ENCODE measurements at places on chromosomes 1 and 21. TPM values are rescaled to one million over a fixed set of nuclear protein-coding genes. Genes with fewer than 3 reads are reported as not detected.

The PTPRC gene
- total RNA-seq = 1,121 TPM

The TEKT2 gene
- total RNA-seq = not detected

The RIMKLA gene
- 0.30 TPM for total RNA-seq

The ELOA gene
- 30.4 TPM for total RNA-seq

DNA sequence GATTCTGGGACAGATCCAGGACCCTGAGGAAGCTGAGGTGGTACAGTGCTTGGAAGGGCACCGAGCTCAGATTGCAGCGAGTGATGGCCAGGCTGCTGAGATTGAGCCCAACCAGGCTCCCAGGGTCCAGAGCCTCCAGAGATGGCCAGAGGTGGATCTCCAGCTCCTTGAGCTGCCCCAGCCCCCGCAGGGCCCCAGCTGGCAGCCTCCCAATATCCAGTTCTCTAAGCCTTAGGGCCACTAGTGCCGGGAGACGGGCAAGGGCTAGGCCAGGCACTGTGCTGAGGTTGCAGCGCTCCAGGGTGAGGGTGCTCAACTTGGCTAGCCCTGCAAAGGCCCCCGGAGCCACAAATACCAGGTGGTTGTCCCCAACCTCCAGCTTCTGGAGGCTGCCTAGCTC, 3.4 kb downstream of the LINGO4 start:
- DNase-seq = no peak

DNA sequence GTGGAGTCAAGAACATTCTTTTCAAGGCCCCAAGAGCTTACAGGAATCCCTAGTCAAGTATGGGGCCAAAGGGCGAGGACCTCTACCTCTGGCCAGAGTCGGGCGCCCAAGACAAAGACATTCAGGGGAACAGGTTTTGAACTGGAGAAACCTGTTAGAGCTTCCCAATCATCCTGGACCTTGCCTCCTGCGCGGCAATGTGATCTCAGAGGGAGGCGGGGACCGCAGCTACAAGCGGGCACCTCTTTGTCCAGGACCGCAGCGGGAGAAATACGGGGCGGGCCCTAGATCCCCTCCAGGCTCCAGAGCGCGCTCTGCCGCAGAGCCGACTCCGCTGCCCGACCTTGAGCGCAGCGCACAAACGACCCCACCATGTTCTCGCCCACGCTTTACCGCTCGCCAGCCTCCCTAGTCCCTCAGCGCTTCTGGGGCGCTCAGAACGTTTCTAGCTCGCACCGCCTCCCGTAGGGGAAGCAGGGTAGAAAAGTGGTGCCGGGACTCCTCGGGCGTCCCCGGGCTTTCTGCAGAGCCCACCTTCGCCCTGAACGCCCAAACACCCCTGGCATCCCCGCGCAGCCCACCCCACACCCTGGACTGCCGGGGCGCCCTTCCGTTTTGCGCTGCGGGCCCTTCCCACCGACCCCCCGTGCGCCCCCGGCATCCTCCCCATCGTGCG, 28.1 kb downstream of the RABIF start:
- peak; percentile 23 for DNase-seq

DNA sequence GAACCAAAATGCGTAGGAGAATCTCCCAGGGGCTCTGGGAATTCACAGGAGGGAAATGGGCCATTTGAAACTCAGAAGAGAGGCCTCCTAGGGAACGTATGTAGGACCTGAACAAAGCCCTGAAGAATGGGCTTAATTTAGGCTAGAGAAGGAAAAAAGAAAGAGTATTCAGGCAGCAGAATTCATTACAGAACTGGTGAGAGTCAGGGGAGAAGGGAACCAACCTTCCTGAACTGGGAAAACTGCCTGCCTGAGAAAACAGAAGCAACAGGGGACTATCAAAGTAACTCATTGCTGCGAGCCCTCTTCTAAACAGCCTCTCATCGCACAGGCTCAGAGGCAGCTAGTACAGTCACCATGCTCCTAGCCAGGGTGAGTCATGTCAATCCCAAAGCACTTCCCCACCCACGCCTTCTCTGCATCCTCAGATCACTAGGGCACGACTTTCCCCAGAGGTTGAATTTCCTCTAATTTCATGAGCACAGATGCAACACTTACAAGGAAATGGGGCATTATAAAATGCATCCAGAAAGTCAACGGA, 98.1 kb downstream of the ADSS2 start:
- DNase-seq = no peak

The AK5 gene
- 59.4 TPM for total RNA-seq

DNA sequence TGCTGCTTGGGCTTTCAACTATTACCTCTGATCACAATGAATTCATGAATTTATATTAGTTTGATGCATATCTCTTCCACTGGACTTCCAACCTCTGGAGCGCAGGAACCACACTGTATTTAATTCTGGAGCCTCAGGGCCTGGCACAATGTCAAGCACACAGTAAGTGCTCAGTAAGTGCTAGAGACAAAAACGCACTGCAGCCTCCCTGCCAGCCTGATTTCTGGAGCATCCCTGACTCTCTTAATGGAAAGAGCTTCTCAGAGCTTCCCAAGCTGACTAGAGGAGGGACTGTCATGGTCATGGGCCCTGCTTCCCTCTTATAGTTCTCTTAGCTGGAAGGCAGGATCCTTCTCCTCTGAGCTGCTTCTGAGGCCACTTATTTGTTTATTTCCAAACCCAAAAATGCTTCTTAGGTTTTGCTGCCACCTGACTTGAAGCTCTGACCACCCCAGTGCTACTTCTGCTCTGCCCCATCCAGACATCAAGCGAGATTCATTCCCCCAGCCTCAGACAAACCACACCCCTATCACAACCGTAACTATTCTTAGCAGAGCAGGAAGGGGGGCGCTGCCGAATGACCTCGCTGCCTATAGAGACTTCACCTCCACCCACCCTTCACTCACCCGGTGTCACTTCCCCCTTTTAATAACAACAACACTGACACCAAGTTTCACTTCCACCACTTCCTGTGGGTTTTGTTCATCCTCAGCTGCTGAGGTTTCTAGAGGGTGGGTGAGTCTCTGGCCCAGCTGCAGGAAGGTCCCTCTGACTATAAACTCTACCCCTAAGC, 33.6 kb downstream of the NUAK2 start:
- DNase-seq = peak; percentile 94

The DSTYK gene
- total RNA-seq = 18.5 TPM

The VPS26C gene
- 77.7 TPM for total RNA-seq

The UFC1 gene
- total RNA-seq = 107 TPM

The SLC9C2 gene
- not detected for total RNA-seq

GRCh38 chr1:184191181-184191621, 139.7 kb downstream of the TSEN15 start:
- DNase-seq = no peak

- no peak for DNase-seq
These were observed 123.7 kb downstream of the TOMM20 start for GRCh38 chr1:235004840-235005391.

DNA sequence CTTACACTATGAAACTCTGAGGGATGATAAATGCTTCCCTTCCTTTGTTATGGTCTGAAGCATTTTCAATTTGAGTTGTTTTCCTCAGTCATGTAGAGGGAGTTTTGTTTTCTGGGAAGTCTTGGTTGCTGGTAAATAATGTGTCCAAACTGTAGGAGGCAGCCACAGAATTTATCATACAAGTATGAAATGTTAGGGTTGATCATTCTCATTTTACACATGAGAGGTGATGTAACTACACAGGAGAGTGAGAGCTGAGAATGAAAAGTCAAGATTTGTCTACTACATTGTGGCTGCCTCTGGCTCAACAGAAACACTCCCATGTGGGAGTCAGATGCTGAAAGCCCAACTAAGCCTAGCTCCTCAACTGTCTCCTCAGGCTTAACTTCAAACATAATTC, 182.5 kb upstream of the SGIP1 start:
- DNase-seq = no peak

The PTAFR gene
- total RNA-seq = 21.2 TPM

The TRAF3IP3 gene
- 736 TPM for total RNA-seq

DNA sequence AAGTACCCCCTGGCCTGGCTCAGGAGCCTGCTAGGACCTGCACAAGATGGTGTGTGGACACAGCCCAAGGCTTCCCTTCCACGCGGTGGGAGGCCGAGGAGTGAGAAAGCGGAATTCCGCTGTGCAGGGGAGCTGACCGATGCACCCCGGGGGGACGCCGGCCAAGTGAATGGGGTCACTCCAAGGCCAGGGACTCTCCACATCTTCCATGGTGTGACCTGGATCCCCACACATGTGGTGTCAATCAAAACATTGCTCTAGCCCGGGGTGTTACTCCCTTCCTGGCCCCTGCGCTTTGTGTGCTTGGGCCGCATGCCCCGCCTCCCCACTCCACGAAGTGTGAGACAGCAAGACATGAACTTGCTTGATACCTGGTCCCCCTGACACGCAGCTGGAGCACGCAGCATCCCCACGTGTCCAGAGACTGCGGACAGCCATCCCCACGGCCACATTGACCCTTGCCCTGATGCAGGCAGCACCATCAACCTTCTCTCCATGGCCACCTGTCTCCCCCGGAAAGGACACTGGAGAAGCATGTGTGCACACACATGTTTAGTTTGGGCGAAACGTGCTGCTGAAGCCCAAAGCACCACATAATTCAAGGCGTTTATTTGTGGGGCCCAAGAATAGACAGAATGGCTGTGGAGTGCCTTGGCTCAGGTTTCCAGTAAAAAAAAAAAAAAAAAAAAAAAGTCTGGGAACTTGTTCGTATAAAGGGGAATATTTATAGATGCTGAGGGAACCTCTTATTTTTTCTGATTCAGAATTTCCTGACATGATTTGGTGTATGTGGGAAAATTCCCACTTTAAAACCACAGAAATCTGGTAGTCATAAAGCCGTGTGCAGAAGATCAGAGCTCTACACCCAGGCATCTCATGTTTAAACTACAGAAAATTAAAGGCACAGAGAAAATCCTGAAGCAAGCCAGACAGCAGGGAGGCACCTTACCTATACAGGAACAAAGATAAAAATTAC, 171.7 kb downstream of the HUNK start:
- DNase-seq = no peak

The FLG gene
- not detected for total RNA-seq

GRCh38 chr1:185846672-185847444, 112.7 kb downstream of the HMCN1 start:
- DNase-seq = no peak

The IFI44L gene
- 7.8 TPM for total RNA-seq

The OSCP1 gene
- 1.3 TPM for total RNA-seq

- no peak for DNase-seq
These were observed 89.7 kb downstream of the SLC45A1 start for GRCh38 chr1:8407652-8408051.

The CHIA gene
- total RNA-seq = not detected

GRCh38 chr21:36718951-36719501, 20.1 kb downstream of the SIM2 start:
- DNase-seq = no peak

DNA sequence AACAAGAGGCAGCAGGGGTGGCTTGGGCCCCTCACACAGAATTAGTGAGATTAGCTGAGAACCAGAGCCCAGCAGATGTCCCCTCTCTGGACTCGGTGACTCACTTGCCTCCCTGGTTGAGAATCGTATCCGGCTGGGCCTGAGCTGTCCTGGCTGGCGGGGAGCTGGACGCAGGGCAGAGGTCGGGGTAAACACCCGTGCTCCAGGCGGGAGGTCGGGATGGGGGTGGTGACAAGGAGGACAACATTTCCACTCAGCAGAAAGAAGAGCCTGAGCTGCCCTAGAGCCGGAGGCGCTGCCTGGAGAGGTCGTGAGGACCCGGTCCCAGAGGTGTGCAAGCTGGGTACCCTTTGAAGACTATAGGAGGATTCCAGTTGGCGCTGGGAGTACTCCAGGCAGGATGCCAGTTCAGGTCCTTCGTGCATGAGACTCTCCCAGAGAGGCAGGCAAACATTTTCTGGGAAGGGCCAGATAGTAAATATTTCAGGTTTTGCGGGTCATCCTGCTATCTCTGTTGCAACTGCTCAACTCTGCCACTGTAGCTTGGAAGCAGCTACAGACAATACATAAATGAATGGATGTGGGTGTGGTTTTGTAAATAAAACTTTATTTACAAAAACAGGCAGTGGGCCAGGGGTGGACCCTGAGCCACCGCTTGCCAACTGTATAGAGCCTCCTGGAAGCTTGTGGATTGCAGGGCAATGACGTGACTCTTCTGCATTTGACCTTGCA, 116.8 kb upstream of the WNT4 start:
- no peak for DNase-seq

DNA sequence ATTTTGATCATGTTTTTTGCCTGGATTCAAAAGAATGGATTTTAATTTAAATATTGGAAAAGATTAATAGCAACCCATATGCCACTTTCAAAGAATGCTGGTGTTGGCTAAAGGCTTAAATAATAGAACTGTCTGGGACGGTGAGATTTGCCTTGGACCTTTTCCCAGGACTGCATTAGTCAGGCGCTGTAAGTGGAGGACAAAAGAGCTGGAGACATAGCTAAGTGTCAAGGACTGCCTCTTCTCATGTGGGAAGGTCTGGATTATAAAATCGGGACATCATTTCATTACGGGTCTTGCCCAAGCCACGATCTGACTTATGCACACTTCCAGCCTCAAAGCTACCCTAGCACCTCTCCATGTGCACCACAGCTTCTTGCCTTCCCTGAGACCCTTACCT, 458.5 kb upstream of the DEPDC1 start:
- no peak for DNase-seq

The FMOD gene
- not detected for total RNA-seq

DNA sequence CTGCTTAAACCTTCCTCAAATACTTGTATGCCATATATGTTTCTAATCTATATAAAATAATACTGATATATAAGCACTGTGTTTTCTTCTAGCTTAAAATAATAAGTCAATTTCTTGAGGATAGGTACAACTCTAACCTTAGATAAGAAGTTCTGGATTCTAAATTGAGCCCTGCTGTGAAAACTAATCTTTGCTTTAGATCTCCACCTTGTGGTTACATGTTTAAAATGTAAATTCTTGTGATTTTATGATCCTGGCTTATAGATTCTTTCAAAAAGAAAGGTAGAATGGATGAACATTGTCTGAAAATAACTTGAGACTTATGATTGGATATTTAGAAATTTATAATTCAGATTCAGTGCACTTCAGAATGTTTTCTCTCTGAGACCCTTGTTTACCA, 38.9 kb upstream of the HMCN1 start:
- peak; percentile 47 for DNase-seq

GRCh38 chr1:163770265-163770664, 448.5 kb downstream of the NUF2 start:
- DNase-seq = no peak

DNA sequence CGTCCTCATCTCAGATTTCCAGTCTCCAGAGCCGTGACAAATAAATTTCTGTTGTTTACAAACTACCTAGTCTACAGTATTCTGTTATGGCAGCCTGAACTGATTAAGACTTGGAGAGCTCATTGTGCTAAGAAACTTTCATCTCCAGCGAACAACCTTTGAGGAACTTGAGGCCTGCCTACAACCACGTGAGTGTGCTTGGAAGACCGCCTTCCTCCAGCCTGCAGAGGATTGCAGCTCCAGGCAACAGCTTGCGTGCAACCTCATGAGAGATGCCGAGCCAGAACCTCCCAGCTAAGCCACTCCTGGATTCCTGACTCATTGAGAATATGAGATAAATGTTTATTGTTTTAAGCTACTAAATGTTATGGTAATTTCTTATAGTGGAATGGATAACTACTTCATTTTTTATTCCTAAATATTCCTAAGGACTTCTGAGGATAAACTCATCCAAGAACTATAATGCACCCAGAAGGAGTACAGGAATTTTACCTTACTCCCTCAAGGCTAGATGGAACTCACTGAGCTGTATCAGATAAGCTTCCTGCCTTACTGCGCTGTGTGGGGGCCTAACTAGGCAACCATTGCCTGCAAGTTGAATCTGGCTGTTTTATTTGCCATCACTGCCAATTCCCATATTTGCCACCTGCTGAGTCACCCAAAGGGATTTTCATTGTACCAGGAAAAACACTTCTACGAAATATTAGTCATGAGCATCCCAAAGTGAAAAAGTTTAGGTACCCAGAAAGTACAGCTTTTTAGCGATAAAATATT, 17.6 kb downstream of the FAM177B start:
- DNase-seq = no peak

GRCh38 chr1:17630048-17630830, 90.7 kb downstream of the ARHGEF10L start:
- DNase-seq = no peak

The FYB2 gene
- total RNA-seq = not detected
